Head of caudate nucleus (tissue), 42 donors: ENCODE measurements at places on chromosomes 12 and 14.

DNA sequence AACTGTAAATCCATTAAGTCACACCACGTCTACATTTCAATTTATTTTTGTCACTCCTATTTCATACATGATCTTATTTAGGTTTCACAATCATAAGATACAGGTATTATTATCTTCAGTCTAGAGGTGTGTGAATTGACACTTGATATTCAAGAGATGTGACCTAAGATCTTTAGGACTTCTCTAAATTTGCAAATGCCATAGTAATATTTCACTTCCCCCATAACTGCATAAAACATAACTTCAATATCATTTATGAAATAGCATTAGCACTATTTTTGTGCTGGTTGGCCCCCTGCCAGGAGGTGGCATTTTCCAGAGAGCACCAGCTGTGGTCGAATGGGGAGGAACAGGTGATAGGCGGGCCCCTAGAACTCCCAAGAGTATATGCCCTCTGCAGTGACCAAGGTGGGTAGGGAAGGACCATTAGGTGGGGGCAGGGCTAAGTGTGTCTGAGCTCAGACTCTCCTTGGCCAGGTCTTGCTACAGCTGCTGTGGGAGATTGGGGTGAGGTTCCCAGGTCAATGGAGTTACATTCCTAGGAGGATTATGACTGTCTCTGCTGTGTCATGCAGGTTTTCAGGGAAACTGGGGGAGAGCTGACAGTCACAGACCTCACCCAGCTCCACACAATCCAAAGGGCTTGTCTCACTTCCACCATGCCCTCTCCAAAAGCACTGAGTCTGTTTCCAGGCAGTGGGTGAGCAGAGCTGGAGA is 49.2 kb upstream of the ERGIC2 start:
- DNase-seq = no peak

- peak; percentile 34 for DNase-seq
Measured at GRCh38 chr12:123150744-123151456, at the start of gene PITPNM2. Gene PITPNM2, minus strand, starts transcription at chr12:123151090. Its CDS starts 116,500 bp downstream, at chr12:123034590.

DNA sequence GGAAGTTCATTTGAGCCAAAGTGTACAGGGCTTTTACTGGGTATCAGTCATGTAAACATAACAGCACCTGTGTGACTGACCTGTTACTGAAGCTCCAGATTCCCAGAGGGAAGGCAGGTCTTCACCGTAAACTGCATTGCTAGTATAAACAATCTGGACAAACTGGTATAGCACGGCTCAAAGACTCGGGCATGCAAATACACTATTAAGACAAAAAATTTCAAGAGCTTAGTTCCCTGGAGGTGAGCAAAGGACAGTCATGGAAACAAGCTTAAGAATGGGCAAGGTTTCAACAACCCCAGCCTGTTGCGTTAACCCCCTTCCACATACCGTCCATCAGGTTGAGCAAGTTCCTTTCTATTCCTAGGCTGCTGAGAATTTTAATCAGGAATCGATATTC is 9.4 kb downstream of the PARP11 start:
- no peak for DNase-seq

GRCh38 chr14:103858063-103858781 is 10.8 kb upstream of the PPP1R13B start:
- DNase-seq = no peak

DNA sequence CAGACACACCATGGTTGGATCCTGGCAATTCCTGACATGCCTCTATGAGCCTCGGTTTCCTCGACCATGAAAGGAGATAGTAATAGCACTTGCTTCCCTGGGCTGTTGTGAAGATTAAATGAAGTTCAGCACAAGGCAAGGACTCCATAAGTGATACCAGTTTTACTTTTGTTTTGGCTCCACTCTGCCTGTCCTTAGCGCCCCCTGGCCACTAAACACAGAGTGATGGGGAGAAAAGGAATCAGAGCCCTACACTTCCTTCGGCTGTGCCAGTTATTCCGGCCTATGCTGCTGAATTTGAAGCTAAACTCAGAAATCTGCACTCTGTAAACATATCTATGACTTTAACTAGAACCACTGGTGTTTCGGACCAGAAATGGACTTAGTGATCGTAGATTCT is 173.8 kb downstream of the C12orf75 start:
- no peak for DNase-seq

- DNase-seq = no peak
Measured at GRCh38 chr12:117732761-117733548, 235.8 kb downstream of the KSR2 start.
